T-helper 2 cell treated with Interferon-gamma antibody and Interleukin-4, amounts not matched to agents 5 μg/mL and 100 μg/mL, for 36 hours (primary cell): ENCODE measurements at places on chromosomes 16 and 17.
A peak's percentile ranks its signal among the peaks of the same experiment; 100 is the strongest.

- peak; percentile 53 for DNase-seq
These were observed 144.8 kb upstream of the RPH3AL start for GRCh38 chr17:497241-498034.

DNA sequence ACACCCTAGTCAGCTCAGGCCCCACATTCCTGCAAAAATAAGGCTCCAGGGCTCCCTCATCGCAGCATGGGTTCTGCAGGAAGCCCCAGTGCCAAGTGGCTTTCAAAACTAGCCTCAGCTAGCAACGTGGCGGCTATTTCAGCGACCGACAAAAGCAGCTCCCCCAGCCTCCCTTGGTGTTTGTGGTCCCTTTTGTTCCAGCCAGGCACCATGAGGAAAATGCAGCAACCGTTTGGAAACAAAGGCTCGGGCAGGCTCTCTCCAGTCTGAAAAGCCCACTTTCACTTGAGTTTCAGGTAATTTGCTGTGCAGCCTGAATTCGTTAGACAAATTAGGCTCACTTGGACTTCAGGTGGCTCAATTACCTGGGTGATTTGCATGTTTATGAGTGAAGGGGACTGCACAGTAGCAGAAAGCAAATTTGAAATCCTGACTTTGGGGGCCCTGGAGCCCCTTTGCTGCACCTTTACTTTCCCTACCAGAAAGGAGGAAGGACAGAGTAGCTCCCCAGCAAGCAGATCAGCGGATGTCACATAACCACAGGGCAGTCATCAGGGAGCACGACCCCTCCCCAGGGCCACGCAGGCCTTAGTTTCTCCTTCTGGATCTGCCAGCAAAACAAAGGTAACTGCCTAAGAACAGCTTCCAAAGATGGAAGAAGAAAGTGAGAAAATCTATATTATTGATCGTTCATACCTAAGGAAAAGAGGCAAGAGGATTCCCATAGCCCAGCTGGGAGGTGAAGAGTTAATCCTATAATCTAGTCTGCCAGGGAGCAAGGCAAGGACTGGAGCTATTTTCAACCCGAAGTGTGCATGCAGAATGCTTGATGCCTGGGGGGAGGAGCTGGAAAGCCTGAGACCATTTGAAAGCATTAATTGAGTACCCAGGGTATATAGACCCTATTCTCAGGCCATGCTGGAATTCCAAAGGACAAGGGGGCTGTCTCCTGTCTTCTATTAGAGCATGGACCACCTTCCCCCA lies 143.1 kb upstream of the SDK2 start:
- no peak for DNase-seq

- DNase-seq, result no peak
These were observed 439.8 kb upstream of the EEF2KMT start for GRCh38 chr16:5537347-5537746.

DNA sequence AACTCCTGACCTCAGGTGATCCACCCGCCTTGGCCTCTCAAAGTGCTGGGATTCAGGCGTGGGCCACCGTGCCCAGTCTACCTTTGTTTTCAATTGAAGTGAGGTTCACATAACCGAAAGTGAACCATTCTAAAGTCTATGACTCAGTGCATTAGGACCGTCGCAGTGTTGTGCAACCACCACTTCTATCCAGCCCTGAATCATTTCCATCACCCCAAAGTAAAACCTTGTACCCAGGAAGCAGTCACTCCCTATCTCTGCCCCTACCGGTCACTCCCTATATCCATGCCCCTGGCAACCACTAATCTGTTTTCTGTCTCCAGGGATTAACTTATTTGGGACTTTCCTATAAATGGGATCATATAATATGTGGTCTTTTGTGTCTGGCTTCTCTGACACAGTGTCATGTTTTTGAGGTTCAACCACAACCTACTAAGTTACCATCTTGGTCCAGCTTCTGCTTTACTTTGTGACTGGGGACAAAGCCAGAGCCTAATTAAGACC lies 28.3 kb upstream of the CDC42EP4 start:
- DNase-seq, result peak; percentile 10

GRCh38 chr17:77445760-77446532 lies 305.2 kb downstream of the SEC14L1 start:
- peak; percentile 76 for DNase-seq

GRCh38 chr17:43652124-43652480 lies 9.6 kb downstream of the MEOX1 start:
- no peak for DNase-seq

DNA sequence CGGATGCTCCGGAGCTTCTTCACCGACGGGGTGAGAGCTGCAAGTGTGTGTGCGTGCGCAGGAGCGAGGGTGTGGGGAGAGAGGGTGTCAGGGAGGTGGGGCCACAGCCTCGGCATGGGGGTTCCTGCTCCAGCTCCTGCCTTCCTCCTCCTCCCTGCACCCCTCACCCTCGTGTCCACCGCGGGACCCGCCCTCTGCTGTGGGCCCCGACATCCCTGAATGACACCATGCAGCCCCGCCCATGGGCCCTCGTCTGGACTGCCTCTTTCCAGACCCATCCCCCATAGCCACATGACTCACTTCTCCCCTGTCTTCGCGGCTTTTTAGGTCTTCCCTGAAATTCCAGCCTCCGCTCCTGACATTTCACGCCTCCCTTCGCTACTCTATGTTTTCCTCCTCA lies 41.6 kb downstream of the ARHGAP23 start:
- no peak for DNase-seq

DNA sequence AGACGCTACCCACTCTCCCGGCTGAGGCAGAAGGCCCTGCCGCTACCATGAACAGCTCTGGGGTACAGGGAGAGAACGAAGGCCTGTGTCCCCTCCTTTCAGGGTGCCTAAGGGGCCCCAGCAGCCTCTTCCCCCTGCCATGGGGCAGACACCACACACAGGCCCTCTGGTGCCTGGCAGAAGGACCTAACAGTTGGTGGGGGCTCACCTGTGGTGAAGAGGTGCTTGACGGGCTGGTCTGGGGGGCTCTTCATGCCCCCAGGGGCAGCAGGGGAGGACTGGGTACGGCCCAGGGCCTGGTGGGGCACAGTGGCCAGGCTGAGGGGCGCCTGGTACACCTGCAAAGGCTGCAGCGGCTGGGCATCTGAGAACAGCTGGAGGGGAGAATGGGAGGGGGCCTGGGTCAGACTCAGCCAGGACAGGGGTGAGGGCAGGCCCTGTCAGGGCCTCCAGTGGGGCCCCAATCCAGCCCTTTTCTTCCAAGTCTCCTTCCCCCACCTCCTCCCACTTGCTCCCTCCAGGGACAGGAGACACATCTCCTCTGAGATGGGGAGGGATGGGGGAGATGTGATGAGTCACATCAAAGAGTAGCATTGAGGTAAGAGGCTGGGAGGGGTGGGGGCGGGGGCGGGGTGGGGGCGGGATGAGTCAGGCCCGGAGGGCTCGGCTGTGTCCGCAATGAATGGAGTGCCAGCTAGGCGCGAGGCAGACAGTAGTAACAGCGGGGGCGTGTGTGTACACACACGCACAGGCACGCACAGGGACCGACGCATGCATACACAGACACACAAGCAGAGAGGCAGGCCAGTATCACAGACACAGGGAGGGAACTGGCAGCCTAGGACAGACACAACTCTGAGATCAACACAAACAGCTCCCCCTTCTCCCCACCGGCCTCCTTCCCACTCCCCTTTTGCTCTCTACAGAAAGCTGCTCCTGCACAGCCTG lies 16.1 kb downstream of the G6PC3 start:
- DNase-seq, result peak; percentile 75

DNA sequence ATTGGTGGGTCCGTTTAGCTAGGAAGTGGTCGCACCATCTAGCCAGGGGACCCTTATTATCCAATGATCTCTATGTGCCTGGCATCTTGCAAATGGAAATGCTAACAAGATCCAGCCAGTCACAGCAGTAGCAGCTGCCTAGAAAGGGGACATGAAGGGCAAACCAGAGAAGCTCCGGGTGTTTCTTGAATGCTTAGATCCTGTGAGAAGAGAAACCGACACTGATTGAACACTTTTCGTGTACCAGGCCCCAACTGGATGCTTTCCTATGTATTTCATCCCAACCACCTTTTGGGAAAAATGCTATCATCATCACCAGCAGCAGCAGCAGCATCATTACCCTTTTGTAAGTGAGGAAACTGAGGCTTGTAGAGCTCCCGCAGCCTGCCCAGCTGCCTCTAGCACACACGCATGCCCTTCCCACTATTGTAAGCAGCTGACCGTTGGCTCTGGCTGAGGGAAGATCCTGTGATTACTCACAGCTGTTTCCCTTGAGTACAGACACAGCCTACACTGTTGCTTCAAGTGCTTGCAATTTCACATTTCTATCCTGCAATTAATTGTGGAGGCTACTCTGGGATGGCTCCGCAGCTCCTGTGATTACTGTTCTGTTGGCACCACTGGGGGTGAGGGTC lies 180.7 kb upstream of the CACNG5 start:
- no peak for DNase-seq

- no peak for DNase-seq
These were observed 2.1 kb upstream of the FBXO47 start for GRCh38 chr17:38969281-38969680.

GRCh38 chr17:44961921-44962350 lies 6.2 kb downstream of the C1QL1 start:
- DNase-seq, result no peak

DNA sequence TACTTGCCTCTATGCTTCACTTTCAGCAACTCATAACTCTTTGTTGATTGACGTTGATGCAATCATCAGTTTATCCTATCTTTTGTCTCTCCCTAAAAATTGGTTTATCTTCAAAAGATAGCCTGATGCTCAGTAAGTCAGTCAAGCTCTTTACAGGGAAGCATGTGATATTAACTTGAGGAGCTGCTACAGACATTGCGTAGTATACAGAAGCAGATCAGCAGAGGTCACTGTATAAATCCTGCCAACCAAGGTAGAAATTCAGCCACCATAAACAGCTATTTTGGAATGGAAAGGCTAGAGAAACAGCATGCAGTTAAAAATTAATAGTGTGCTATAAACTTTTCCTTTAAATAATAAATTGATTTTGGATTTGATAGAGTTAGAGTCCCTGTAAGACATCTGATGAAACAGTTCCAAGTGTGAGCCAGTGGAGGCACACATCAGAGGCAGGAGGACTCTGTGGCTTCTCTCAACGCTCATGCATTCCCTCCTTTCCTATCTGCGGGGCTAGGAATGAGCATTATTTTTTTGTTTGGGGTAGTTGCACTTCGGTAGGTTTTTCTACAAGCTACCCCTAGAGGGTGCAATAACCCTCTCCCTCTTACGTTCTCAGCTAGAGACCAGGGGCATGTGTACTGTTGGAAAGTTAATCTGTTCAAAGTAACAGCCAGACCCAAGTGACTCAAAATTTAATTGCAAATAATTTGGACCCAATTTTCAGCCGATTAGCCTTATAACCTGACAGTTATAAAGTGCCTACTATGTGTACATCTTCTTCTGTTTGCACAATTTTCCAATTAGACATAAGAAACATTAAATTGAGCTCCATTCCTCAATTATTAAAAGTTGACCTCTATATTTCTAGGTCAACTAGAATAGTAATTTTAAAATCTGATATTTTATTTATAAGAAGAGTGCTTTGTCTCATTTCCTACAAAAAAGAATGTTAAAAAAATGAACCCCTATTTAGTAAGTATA lies 647.7 kb upstream of the SOX9 start:
- no peak for DNase-seq

GRCh38 chr16:89210904-89211515 lies 6.5 kb upstream of the ZNF778 start:
- no peak for DNase-seq

- no peak for DNase-seq
These were observed 16.4 kb upstream of the ALOX15B start for GRCh38 chr17:8022360-8023003.

DNA sequence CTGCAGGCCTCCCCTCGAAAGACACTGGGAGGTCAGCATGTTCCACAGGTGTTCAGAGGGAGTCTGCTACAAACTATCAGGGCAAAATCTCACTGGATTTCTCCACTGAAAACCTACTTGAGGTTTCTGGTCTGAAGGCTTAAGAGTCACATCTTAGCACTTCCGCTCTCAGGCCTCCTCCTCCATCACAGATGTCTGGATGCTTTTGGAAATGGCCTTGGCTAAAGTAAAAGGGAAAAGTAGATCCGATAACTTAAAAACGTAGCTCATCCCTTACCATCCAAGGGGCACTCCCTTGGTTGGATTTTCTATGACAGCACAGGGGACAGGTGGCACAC lies 14.4 kb downstream of the GINS2 start:
- DNase-seq, result no peak

GRCh38 chr17:42457107-42457792 lies 1.4 kb upstream of the ATP6V0A1 start:
- no peak for DNase-seq

DNA sequence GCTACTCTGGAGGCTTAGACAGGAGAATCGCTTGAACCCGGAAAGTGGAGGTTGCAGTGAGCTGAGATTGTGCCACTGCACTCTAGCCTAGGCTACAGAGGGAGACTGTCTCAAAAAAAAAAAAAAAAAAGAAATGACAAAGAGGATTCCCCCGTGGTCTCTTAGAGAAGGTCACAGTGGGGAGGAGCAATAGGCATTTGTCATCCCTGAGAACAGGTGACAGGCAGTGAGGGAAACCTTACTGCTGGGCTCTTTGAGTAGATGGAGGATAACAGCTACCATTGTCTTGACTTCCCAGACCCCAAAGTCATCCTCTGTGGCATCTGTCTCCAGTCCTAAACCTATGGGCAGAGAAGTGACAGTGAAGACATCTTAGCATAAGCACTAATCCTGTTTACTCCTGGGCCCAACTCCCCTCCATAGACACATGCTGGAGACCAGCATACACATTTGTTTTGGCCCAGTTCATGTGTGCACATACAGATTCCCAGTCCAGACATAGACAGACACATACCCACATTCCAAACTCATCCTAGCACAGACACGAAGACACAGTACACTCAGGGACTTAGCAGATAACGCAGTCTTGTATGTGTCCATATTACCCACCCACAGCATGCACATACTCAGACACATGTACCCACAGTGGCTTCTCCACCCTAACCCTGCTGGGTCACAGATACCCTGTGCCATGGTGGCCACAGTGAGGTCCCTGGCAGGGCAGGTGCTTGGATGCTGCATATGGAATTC lies 2.7 kb downstream of the ESRP2 start:
- DNase-seq, result no peak

DNA sequence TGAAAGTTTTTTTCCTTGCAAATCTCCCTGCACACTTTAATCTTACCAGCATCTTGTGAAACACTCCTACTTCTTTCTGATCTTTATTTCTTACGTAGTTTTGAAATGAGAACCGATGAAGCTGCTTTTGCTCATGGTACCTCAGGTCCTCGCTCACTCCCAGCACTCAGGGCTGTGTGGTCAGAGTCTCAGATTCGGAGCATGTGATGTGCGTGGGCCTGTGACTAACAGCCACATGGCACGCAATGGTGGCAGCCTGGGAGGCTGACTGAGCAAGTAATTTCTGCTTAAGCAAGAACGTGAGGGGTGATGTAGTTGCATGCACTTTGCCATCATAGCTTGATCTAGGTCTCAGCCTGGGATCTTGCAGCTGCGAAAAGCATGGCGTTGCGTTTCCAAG lies 624.3 kb downstream of the MAF start:
- DNase-seq, result peak; percentile 10
